ENCODE measurements at places on chromosomes 5 and 9. TPM values are rescaled to one million over a fixed set of nuclear protein-coding genes. Genes with fewer than 3 reads are reported as not detected.

ANKRD34B gene
- total RNA-seq = 4.4 TPM

CDKN2B-AS1 gene
- total RNA-seq = 3.9 TPM

GNAQ gene
- total RNA-seq = 65.6 TPM

FOXD4L6 gene
- total RNA-seq = 0.10 TPM

TERT gene
- not detected for total RNA-seq

ALDH7A1 gene
- total RNA-seq = 29.7 TPM

GLRA1 gene
- total RNA-seq = not detected

NTNG2 gene
- total RNA-seq = 0.17 TPM

PRR16 gene
- total RNA-seq = 0.35 TPM
